ENCODE measurements at places on chromosomes 3 and 15.

GRCh38 chr15:44584162-44584749, 47.3 kb downstream of the EIF3J start:
- peak; percentile 21 for DNase-seq

- DNase-seq = no peak
Measured at GRCh38 chr15:52020221-52021085, 1.4 kb downstream of the MAPK6 start.

- peak; percentile 67 for DNase-seq
Measured at GRCh38 chr15:45637552-45638033, 2.8 kb downstream of the SQOR start.

GRCh38 chr3:53219895-53220483, 35.8 kb downstream of the TKT start:
- DNase-seq = peak; percentile 75

GRCh38 chr3:161748049-161748448, 251.4 kb downstream of the OTOL1 start:
- no peak for DNase-seq

GRCh38 chr3:116716490-116716889, 6.9 kb downstream of the TUSC7 start:
- no peak for DNase-seq

- DNase-seq = no peak
Measured at GRCh38 chr3:129112308-129113052, 9.1 kb downstream of the RAB43 start.

DNA sequence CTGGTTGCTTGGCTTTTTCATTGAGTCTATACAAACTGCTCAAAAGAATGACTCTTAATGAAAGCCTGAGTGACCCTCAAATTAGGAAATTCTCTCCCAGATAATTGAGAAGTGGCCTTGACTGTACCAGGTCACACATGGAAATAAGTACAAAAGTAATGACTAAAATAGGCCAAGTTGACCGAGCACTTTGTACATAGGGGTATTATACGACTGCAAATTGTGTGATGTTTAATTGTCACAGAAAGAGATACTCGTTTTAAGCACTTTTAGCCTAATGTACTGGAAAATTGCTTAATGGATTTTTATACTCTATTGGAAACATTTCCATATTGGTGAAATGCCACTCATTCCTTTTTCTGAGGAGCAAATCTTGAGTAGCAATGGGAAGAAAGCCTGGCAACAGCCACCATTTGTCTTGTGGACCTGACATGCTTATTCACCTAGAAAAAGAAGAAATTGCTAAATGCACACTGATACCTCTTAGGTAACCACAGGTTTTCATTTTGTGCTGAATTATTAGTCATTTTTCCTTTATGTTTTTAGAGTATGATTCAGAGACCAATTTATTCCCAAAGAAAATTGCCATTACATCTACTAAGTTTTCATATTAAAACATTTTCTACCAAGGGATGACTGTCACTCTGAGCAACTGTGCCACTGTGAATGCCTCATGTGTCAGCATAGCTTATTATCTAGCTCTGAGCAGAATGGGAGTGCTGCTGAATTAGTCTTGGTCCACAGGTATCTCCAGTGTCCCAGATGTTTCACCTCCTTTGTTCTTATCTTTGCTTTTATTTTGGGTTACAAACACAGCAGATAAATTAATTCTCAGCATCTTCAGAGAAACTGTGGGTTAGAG, 8.9 kb upstream of the PXK start:
- no peak for DNase-seq

DNA sequence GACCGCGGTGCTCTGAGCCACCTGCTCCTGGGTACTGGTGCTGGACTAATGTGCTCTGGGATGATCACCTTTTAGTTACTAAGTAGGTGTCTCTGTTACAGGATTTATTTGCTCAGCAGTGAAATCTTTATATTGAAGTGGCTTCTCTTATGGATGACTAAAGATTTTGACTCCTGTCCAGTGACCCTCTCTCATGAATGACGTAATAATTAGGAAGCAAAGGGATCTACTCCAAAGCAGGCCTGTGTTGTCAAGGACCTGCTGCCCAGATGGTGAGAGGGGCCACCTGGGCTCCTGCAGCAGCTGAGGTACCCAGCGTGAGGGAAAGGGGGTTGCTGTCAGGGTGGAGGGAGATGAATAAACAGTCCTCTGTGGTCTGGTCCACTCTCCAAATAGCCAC, 263.6 kb downstream of the GABRG3 start:
- no peak for DNase-seq

DNA sequence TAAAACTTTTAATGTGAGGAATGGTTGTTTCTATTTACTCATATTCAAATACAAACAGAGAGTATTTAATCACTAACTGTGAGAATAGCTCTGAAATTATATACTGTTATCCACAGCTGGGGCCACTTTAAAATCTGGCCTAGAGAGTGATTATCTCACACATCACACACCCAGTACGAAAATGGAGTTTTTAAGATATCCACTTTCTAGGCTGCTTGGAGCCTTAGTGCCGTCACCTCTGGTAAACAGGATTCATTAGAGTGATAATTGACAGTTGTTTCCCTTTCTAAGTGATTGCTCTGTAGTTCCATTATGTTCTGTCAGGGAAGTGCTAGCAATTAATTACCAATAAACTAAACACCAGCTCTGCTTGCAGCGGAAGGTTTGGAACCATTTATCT, 942.4 kb downstream of the FHIT start:
- DNase-seq = no peak

DNA sequence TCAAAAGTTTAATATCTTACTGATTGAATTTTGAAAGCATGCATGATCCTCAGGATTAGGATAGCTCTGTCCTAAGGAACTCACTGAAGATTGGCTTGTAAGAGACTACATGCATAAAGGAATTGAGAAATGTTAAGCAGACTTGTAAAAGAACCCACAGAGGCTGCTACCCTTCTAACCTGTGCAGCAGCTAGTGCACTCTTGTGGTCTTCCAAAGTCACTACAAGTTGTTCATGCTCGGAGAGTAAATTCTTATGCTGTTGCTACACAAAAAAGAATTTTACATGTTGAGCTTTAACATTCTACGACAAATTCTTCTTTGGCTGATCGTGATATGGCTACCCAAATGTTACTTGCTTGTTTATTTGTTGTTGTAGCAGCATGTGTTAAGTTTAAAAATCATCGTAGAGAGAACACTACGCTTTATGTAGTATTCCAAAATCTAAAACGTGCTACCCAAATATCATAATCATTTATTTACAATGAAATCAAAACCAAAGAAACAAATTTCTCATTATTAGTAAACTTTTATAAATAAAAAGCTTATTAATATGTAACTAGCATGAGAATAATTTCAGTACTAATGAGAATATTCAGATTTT, 55.0 kb downstream of the GOLIM4 start:
- DNase-seq = peak; percentile 55

- no peak for DNase-seq
Measured at GRCh38 chr3:195197765-195198425, 73.1 kb downstream of the XXYLT1 start.

DNA sequence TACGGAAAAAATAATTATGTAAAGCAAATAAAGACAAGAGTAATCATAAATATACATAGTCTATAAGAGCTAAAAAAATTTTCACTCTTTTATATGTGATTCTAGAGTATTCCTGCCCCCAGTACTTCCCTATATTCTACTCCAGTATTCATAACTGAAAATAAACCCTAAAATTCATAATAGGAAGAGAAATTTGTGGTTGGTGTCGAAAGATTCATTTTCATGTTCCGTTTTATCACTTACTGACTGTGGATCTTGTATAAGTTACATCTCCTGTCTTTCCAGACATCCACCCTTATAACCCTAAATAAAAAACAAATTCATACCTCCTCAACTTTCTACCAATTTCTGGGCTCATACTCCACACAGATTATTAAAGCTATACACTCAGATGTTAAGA, 16.0 kb upstream of the MBNL1 start:
- DNase-seq = no peak

DNA sequence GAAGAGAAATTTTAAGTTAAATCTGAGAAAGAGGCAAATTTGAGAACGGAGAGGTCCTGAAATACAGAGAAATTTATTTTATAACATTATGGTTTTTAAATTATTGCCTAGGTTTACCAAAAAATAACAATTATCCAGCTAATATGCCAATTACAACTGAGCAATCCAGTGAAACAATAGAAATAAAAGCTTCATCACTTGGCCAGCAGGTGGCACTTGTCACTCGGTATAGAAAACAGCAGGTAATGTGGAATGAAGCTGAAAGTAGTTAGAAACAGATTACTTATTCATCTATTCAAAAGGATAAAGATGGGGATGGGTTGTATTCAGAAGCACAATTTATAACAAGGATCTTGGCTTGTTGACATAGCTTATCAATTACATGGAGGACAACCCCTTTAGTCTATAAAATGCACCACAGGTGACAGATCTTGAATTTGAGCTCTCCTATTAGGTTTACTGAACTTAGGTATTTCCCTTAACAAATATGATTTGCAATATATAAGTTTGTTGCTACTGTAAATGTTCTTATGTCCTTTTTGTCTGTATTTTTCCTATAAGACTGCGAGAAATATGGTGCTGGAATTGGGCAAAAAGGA, 70.1 kb upstream of the GUCA1C start:
- no peak for DNase-seq

GRCh38 chr3:115204475-115204874, 57.4 kb upstream of the ZBTB20 start:
- DNase-seq = no peak

GRCh38 chr3:48553361-48553760, 3.2 kb downstream of the PFKFB4 start:
- no peak for DNase-seq

GRCh38 chr3:2024713-2025112, 74.0 kb upstream of the CNTN4 start:
- no peak for DNase-seq

DNA sequence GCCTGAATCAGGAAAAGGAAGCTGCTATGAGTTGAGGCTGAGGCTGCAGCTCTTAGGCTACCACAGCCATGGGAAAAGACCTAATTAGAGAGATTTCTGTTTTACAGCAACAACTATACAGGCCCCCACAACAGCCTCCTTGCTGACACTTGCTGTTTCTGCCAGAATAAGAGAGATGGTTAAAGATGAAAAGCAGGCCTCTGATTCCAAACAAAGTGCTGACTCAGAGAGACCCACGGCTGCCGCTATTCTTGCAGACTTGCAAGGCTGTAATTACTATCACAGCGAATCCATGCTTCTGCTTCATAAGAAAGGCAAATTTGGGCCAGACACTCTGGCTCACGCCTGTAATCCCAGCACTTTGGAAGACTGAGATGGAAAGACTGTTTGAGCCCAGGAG, 41.8 kb downstream of the MCF2L2 start:
- DNase-seq = no peak

DNA sequence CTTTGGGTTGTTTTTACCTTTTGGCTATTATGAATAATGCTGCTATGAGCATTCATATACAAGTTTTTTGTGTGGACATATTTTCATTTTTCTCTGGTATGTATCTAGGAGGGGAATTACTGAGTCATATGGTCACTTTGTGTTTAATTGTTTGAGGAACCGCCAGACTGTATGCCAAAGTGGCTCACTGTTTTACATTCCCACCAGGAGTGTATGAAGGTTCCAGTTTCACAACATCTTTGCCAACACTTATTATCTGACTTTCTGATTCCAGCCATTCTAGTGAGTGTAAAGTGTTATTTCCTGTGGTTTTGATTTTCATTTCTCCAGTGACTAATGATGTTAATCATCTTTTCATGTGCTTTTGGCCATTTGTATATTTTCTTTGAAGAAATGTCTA, 51.8 kb downstream of the CMTM7 start:
- no peak for DNase-seq

DNA sequence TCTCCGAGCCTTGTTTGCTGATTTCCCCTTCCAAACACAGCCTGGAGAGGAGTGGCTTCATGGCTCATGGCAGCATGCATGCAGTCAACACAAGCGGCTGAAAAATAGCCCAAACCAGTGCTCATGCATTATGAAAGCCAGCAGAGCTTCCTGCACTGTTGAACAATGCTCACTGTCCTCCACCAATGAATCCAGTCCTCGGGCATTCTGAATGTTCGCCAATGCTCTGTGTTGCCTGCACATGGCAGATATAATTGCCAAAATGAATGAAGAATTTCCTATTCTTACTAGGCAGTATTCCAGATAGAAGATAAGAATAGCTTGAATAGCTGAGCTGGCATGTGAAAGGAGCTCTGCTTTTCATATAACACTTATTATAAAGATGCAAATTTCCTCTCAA, 252.7 kb downstream of the ROBO1 start:
- DNase-seq = no peak

- no peak for DNase-seq
Measured at GRCh38 chr3:58051196-58051595, 43.0 kb downstream of the FLNB start.

DNA sequence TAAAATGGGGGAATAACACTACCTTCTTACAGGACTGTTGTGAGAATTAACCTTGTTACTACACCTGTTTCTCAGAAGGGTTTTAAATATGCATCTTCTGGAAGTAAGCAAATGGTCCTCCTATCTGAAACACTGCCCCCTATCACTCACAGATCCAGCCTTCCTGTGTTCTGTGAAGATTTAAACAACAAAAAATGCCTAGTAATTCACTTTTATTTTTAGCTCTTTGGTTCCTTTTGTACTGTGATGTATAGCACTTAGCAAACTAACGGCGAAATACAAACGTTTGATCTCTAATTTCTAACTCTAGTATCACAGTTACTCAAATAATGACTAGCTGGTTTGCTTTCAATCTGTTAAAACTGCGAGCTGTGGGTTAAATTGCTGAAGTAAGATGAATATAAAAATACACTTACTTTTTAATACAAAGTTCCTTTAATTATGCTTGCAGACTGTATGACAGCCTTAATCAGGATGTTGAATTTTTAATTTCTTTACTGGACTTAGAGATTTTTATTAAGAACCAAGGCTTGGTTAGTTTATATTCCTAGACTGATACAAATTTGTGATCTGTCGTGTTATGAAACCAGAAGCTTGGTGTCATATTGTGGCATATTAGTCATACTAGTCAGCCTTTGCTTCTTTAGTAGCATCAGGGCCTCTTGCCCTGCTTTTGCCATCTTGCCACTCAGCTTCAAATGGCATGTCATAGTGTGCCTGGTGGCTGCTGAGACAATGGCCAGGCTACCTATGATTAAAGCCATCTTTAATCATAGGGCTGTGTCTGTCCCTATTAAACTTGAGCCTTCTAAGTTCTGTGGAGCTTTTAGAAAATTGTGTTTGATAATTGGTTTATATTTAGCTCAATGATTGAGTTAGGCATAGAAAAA, 9.2 kb downstream of the EIF3J start:
- DNase-seq = no peak

GRCh38 chr3:30676424-30677346, 70.3 kb downstream of the TGFBR2 start:
- no peak for DNase-seq

DNA sequence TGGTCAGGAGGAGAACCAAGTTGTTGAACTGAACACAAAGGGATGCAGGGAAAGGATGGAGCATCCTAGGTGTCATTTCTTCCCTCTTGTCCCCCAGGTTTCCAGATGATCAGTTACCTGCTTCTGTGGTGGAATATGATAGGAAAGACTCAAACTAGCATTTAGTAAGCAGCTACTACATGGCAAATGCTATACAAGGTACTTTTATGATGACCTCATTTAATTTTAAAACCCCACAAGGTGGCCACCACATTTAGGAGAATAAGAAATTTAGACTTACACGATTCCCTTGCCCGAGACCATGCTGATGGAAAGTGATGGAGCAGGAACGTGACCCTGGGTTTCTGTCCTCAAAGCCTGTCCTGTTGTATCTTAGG, 40.9 kb downstream of the CCR4 start:
- no peak for DNase-seq

Measured in GDM1 (cell line).